ENCODE measurements at places on chromosomes 3 and 15.

DNA sequence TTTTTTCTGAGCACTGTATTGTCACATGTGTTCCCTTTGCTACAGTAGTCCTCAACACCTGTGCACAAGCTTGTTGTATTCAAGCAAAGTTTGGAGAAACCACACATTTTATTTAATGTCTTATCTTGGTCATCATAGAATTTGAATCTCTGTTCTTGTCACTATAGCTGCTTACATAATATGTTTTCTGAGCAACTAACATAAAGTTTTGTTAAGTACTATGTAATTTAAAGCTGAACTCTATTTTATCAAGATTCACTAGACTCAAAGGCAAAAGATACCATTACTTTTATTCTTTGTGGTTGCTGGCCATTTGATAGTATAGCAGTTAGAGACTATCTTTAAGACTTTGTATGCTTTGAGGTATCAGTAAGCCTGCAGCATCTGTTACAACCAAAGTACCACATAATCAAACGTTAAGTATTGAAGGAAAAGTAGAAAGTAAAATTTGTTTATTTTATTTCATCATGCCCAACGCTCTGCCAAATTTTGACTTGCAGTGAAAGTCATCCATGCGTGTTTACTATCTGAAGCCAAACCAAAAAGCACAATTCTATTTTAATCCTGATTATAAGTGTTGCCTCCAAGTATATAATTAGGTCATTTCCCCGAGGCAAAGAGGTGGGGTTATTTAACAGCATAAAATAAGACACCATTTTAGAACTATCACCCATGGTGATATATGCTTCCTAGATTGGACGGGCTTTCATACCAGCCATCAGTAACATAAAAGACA is 10.3 kb upstream of the ABHD10 start:
- DNase-seq = no peak

GRCh38 chr3:108021533-108021932 is 69.3 kb downstream of the CD47 start:
- DNase-seq = no peak

DNA sequence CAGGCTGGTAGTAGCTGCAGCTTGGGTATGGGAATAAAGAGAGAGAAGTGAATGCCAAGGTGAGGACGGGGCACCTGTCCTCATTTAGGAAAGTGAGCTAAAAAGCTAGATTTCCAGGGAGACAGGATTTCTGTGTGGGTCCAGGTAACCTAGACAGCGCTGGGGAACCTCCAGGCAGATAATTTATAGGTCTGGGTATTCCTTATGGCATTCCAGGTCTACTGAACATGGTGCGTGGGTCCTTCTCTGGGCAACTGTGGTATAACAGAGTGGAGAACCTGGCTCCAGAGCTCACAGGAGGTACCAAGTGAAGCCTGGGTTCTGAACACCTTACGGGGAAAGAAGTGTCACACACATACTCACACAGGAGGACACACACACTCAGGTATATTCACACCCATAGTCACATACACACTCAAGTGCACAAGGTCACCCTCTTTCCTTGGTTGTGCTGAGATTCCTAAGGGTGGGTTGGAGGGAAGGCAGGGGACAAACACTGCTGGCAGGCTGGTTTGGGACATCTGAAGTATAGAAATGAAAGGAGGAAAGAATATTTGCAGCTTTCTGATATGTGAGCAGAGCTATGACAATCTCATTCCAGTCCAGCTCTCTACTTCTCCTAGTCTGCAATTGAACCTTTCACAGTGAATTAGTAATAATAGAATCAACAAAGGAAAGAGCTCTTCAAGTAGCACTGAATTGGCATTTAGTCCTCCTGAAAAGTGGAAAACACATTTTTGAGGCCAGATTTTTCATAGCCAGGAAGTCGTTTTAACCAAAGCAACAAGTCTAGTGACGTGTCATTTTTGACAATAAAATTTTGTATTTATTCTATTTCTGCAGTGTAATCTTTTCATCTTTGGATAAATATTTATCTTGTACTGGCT is 37.4 kb upstream of the ITGA11 start:
- no peak for DNase-seq

DNA sequence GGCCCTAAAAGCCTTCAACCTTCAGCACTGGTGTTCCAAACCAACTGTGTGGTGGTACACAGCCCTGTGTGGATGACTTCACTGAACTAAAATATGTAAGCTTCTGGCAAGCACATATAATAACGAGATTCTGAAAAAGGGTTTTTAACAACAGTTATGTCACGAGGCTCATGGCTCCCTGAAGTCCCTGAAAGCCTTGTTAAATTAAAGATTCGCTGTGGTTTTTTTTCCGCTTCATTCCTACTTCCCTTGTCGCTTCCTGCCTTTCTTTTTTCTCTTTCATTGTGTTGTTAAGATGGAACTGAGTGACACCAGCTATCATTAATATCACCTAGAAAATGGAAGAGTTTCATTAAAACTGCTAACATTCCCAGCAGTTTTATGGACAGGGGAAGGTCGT is 3.5 kb downstream of the RORA start:
- DNase-seq = no peak

DNA sequence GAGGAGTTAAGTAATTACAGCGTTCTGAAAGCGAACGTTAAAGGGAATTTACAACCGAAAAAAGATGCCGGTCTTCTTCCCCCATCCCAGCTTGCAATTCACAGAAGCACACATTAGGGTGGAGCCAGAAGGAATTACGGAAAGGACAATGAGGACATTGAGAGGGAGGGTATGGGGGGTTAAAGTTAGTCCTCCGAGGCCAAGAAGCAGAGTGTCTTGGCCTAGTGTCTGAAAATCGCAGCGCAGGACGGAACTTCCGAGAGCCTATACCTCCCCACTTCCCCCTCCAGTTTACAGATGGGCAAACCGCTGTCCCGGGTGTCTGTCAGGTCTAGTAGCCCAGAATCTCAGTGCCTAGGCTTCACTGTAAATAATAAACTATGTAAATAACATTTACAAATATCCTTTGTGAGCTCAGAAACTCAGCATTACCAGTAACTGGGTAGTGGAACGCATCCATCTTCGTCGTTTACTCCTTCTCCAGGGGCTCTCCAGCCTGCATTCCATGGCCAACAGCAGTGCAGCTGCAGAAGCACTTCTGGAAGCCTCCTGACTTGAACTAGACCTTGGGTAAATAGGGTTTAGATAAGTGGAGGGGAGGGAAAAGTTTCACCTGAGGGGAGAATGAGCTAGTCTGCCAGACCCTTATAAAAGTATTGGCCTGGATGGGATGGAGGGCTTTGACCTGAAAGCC is 922 bp downstream of the ADPRH start:
- peak; percentile 57 for DNase-seq

GRCh38 chr3:114872050-114872449 is 275.0 kb downstream of the ZBTB20 start:
- no peak for DNase-seq

- DNase-seq = no peak
Measured at GRCh38 chr15:59657635-59658125, 365 bp upstream of the GTF2A2 start.

GRCh38 chr3:124995460-124995994 is 60.3 kb downstream of the HEG1 start:
- DNase-seq = peak; percentile 52

GRCh38 chr3:16871915-16872842 is 12.6 kb upstream of the PLCL2 start:
- DNase-seq = no peak

- no peak for DNase-seq
Measured at GRCh38 chr15:63872759-63873510, 39.2 kb upstream of the HERC1 start.

GRCh38 chr3:116051040-116051439 is 394.2 kb downstream of the LSAMP start:
- DNase-seq = no peak

DNA sequence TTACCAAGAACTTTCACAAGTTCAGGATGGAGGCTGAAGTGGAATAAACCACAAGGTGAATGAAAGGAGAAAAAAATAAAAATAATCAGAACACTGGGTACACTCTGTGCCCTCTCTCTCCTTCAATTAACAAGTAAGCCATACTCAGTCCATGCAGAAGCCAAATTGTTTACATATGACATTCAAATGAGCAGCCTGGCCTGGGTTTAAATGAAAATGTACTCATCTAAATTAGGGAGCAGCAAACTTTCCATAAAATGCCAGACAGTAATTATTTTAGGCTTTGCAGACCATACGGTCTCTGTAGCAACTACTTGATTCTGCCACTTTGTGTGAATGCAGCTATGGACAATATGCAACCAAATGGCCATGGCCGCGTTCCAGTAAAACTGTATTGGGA is 376.6 kb downstream of the MAGI1 start:
- no peak for DNase-seq

DNA sequence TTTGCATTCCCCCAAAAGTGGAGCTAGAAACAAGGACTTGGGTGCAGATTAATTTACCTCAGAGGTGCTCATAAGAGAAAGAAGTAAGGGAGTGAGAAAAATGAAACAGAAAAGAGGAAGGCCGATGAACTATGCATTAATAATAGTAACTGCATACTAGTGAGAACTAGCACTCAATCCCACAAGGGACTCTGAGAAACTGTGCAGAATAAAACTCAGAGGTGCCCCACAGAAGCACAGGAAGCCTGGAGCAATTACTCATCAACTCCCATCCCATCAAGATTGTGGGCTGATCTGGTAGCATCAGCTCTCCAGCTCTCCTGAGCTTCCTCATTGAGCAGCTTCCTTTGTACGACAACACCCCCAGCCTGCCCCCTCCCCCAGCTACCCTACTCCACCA is 50.8 kb downstream of the CLDN18 start:
- no peak for DNase-seq

DNA sequence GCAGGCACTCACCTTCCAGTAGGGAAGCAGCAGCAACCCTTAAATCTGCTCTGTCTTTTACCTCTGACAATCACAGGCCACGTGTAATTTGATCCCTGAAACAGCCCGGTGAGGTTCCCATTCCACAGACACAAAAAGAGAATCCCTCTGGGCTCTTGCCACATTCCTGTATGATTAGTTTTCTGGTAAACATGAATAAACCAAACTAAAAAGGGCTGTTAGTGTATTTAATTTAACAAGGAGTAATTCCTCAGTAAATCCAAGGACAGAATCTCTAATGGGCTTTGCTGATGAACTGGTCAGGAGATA is 186.9 kb downstream of the FAM43A start:
- DNase-seq = no peak

- DNase-seq = no peak
Measured at GRCh38 chr15:26804063-26804804, 31.4 kb upstream of the GABRB3 start.

DNA sequence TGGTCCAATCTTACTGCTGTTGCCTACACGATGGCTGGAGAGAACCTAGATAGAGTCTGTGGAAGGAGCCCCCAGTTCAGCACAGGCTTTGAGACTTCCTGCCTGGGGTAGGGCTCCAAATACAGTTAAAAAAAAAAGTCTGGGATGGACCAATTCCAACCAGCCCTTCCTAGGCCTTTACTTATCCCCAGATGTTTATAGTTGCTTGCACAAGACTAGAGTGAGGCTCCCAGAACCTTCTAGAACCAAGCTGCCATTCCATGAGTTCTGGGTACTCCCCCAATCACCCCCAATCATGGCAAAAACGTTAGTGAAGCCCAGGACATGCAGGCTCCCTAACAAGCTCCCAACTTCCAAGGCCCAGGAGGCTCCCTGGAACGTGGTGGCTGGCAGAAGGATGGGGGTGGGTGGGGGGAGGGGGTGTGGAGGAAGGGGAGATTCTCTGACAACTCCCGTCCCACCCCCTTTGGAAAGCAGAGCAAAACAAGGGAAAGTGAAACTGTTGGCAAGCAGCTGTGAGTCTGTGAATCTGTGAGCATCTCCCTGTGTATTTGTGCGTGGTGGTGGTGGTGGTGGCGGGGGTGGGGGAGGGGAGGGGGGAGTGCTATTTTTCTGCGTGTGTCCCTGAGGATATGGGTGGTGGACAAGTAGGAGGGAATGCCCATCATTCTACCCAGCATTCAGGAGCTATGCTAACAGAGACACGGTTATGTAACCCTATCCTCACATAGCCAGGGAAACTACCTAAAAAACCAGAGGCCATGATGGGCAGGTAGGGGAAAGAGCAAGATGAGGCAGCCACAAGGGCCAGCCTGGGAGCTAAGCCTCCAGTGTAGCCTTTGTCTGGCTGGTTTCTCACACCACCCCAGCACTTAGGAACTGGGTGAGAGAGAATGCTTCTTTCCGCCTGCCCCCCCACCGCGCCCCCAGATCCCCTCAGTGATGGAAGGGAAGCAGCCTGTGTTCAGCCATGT is 2.0 kb downstream of the MST1R start:
- no peak for DNase-seq

GRCh38 chr3:178063461-178063860 is 472.8 kb upstream of the KCNMB2 start:
- DNase-seq = no peak

- DNase-seq = no peak
Measured at GRCh38 chr3:23161308-23161707, 41.8 kb upstream of the UBE2E2 start.

DNA sequence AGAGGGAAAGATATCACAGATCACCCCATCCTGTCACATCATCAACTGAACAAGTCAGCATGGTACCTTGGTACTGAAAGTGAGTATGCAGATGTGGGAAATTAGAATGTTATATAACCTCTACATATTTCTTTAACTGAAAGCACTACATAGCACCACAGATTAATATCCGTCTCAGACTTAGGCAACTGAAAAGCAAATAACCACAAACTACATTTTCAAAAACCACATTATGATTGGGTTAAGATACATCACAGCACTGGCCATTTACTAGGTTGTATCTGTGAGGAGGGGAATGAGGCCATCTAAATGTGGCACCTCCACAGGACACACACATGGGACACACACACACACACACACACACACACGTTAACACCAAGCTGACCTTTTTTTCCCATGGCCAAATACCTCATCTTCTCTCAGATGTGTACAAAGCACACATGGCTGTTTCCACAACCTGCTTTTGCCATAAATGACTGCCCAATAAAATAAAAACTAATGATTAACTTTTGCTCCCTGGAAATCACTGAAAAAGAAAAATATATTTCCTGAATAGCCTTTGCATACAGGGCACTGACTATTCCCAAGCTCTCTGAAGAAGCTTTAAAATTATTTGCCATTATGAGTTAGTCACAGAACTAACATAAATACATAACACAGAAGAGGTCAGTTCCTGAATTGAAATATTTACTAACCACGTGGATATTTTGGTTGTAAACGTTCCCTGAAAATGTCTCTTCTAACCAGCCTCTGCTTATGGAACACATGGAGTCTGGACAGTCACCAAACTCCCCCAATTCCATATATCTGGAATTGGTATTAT is 60.1 kb downstream of the SUMF1 start:
- no peak for DNase-seq

Measured in HAP-1 (cell line).